ENCODE measurements at places on chromosomes 16 and 17.

- no peak for DNase-seq
Measured at GRCh38 chr16:67843343-67843765, 1.2 kb downstream of the THAP11 start.

- DNase-seq, result peak; percentile 4
Measured at GRCh38 chr17:13268791-13269595, 251.2 kb upstream of the ELAC2 start.

GRCh38 chr17:72456075-72456474 lies 335.3 kb downstream of the SOX9 start:
- DNase-seq, result peak; percentile 45

DNA sequence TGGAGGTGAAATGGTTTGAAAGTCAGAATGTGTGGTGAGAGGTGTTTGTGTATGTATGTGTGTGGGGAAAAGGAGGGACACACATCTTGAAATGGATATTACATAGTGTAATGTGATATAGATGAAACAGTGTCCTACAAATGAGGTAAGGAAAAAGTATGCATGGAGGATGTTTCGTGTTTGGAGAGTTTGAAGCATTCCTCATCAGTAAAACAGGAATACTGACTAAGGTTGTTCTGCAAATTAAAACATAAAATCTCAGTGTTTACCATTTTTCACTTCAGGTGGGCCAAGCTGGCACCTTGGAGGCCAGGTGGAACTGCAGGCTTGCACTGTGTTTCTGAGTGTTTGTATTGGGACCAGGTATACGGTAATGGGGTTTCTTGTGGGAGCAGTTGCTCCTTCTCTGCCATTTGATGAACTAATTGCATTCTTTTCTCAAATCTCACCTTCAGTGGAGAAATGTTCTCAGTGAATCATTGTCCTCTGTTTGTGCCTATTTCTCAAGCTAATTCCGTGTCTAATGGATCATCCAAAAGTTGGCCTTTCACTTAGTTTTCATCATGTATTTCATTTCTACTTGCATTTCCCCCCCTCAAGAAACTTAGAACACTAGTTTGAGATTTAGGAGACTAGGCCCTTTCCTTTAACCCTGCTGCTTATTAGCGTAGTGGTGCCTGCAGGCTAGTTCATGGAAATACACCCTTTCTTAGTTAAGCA lies 8.2 kb upstream of the TBKBP1 start:
- no peak for DNase-seq

DNA sequence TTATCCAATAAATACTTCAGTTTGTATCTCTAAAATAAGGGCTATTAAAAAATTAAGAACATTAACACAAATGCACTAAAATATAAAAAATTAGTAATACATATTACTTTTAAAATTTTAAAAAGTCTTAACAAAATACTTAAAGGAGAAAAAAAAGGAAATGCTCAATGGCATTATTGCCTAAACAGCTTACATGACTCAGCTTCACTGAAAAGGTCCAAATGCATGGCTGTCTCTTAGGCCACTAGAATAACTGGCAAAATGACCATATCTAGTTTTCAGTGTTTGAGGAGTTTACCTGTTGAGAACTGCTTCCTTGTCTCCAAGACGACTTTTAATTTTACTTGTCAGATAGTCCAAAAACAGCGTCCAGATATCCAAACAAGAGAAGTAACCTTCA lies 66.0 kb downstream of the XPO6 start:
- DNase-seq, result no peak

DNA sequence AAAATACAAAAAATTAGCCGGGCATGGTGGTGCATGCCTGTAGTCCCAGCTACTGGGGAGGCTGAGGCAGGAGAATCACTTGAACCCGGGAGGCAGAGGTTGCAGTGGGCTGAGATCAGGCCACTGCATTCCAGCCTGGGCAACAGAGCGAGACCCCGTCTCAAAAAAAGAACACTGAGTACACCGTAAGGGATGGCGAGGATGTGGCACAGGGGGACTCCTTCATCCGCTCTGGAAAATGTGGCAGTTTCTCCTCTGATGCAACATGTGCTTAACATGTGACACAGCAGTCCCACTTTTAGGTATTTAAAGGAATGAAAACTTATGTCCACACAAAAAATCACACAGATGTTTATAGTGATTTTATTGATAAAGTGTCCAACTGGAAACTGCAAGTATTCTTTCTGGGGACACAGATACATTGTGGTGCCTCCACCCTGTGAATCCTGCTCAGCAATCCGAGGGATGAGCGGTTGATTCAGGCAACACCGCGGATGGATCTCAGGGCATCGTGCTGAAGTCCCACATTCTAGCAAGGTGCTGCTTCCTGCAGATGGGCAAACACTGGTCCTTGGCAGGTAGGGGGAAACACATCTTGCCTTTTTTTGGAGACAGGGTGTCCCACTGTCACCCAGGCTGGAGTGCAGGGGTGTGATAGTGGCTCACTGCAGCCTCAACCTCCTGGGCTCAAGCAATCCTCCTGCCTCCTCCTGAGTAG lies 3.5 kb upstream of the C16orf95 start:
- no peak for DNase-seq

DNA sequence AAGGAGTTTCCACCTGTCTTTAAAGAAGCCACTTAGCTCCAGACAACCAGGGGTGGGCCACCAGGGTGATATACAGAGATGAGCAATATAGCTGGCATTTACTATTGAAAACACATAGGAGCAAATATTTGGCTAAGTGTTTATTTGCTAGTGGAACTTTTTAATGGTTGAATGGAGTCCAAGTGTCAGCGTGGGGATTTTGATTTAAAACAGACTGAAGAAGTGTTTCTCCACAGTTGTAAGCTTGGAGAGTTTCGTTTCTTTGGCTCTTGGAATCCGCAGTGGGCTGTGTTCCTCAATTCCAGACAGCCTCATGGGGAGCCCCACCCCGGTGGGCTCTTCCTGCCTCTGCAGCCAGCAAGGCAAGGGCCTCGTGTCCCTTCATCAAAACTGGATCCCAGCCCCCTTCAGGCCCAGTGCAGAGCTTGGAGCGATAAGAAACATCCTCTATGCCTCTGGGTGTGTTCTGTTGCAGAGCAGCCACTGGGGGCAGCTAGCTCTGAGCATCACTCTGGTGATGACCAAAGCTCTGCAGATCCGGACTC lies 36.1 kb downstream of the NOG start:
- DNase-seq, result peak; percentile 33

- DNase-seq, result no peak
Measured at GRCh38 chr16:47613251-47613650, 152.1 kb downstream of the PHKB start.

- no peak for DNase-seq
Measured at GRCh38 chr17:16381496-16381820, 567 bp downstream of the UBB start.

- no peak for DNase-seq
Measured at GRCh38 chr16:68577352-68577853, 38.3 kb downstream of the ZFP90 start.

- DNase-seq, result no peak
Measured at GRCh38 chr17:71192039-71192555, 928.7 kb upstream of the SOX9 start.

DNA sequence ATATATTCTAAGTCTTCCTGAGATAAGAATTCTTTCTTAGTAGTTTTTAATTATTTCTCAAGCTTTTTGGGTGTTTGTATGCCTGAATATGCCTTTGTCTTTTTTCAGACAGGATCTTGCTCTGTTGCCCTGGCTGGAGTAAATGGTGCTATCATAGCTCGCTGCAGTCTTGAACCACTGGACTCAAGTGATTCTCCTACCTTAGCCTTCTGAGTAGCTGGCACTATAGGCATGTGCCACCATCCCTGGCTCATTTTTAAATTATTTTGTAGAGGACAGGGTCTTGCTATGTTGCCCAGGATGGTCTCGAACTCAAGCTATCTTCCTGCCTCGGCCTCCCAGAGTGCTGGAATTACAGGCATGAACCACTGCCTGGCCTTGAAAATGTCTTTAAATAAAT lies 41.6 kb downstream of the MAP2K4 start:
- DNase-seq, result no peak

DNA sequence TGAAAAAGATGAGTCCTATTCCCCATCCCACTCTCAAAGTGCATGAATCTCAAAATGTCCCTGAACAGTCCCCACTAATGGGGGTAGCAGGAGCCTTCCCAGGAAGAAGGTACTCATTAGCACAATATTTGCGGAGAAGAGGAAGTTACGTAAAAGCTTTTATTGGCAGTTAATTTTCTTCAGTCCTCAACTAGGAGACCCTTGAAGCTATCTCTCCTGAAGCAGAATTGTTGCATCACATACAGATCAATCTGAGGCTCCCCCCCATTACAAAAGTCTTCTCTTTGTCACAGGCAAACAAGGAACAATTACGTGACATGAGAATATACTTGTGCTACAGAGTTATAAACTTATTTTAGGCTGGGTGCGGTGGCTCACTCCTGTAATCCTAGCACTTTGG lies 14.2 kb downstream of the SLFN12L start:
- no peak for DNase-seq

- no peak for DNase-seq
Measured at GRCh38 chr17:31415004-31415454, 23.6 kb downstream of the RAB11FIP4 start.

DNA sequence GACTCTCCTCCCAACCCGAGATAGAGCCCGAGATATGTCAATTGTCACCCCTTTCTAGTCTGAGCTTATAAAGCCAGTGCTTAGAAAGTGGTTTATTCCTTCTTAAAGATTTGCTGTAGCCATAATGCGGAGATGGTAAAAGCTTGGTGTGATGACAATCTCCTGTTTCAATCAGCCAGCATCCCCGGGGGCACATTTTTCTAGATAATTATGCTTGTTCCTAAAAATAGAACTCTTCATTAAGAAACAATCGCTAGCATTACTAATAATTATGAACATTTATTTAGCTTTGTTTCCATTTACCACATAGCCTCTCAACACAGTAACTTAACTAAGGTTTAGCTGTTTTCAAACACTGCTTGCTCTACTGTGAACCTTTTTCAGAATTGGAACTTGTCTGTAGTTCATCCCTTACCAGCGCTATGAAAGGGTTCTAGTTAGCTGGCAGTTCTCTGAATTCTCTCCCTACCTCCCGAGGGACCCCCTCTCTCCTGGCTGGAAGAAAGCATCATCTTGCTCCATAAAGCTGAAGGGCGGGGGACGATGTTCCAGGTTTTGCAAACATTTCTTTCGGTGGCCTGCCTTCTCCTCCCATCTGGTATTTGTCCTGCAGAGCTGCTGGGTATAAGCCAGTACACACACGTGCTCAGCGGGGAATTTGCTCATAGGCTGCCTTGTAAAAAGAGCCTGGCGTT lies 922 bp upstream of the MRPL58 start:
- no peak for DNase-seq

GRCh38 chr16:49216593-49216992 lies 65.0 kb downstream of the CBLN1 start:
- DNase-seq, result no peak

DNA sequence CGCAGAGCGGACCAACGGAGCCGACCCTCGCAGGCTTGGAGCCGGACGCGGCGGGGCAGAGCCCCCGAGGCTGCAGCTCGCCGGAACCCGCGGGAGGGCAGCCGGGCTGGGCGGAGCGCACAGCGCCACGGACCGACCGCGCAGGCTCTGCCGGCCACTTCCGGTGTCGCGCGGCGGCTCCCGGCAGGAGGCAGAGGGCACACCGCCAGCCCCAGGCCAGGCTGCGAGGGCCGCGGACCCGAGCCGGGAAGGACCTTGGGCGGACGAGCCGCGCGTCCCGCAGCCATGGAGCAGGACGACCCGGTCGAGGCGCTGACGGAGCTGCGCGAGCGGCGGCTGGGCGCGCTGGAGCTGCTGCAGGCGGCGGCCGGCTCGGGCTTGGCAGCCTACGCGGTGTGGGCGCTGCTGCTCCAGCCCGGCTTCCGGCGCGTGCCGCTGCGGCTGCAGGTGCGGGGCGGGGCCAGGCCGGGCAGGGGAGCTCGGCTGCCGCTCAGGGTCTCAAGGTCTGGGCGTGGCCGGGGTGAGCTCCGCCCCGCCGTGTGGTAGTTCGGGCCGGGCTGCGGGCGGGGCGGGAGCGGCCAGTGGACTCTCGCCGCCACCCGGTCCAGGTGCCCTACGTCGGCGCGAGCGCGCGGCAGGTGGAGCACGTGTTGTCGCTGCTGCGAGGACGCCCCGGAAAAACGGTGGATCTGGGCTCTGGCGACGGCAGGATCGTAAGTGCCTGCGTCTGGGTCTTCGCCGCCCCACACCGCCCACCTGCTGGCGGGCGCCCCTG lies at the start of gene ANTKMT:
Gene ANTKMT (plus strand): TSS at position 157 of the 775 bp plus-strand sequence. CDS start 129 bp downstream, at position 286.
- peak; percentile 77 for DNase-seq

DNA sequence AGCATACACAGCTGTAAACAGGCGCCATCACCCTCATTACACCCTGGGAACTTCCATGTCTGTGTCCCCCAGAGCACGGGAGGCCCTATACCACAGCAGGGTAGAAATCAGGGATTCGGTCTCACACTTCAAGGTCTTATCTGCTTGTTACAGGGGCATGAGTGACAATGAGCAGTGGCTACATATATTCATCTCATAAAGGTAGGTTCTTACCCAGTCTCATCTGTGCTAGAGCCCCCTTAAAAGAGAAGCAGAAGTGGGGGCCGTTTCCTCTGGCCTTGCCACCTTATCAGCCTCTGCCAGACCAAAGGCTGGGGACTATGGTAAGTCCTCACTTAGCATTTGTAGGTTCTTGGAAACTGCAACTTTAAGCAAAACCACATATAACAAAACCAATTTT lies 46.5 kb downstream of the IRX5 start:
- no peak for DNase-seq

DNA sequence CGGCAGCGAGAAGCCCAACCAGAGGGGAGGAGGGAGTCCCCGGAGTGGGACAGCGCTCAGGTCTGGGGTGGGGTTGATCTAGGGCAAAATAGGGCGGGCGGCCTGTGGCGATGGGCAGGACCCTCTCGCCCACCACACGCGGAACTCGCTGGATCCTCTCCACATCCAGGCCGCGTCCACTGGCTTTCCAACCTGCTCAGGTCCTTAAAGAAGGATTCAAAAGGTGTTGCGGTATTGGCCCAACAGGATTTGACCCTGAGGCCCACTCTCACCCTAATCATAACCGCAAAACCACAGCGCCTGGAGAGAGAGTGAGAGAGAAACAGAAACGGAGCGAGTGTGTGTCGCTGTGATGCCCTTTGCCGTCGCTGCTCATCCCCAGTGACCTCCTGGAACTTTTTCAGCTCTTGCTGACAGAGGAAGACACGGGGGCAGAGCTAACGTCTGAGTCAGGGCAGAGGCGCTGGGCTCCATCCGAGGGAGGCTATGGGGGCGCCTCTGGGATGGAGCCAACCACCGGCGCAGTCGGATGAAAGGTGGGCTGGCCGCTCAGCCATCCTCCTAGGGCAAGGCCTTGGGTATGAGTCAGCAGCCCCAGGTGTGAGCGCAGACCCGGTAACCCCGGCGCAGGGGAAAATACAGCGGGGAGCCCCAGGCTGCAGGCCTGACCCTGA lies 16.7 kb upstream of the OR1F1 start:
- DNase-seq, result no peak

- DNase-seq, result no peak
Measured at GRCh38 chr17:57866723-57867122, 16.9 kb upstream of the MRPS23 start.

DNA sequence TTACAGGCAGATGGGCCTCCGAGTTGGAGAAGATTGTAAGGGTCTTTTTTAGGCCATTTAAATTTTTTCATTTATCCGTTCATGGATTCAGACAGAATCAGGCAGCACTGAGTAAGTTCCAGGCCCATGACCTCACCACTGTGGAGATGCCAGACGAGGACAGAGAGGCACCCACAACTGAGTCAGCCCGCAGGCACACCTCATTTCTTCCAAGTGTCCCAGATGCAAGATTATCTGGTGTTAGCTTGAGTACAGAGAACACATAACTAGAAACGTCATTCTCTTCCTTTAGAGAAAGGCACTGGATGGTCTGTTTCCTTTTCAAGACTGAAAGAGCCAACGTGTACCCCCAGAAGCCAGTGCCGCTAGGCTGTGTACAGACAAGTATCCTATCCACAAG lies 16.9 kb downstream of the CLEC16A start:
- DNase-seq, result peak; percentile 48

All from RWPE1 (cell line).